ENCODE measurements at places on chromosomes 1 and 21.

- DNase-seq = no peak
Observed at GRCh38 chr1:212286556-212287131, 1.4 kb downstream of the PPP2R5A start.

DNA sequence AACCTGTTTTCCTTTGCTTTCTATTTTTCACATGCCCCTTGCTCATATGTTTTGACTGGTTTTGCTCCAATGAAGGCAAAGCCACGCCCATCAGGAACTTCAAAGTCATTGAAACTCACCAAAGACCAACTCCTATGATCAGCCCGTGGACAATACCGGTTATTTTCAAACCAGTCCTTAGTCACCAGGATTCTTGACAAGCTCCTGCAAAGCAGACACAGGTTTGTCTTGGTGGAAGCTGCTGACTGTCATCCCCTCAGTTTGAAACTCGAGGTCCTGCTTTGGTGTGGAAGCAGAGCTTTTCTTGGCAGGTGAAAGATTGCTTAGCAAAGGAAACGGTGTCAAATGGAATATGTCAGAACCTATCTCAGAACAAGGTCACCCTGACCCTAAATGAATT, 384.7 kb upstream of the CXADR start:
- no peak for DNase-seq

- DNase-seq = no peak
Observed at GRCh38 chr1:108753363-108753762, 6.9 kb downstream of the STXBP3 start.

DNA sequence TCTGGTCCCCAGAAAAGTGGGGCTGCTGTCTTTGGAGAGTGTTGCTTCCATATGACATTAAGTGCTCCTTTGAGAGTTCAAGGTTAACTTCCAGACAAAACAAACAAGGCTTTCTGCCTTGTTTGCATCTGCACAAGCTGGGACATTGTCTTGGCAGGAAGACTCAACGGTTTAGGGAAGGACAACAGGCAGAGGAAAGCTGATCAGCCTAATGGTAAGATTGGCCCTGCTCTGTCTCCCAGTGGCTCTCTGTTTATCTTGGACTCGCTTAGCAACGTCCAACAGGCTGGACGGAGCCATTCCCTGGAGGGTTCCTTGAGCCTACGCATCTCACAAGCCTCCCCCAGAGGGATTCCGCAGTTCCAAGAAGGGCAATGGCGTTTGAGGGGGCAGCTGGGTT, 62.2 kb upstream of the SLC44A3 start:
- no peak for DNase-seq

- no peak for DNase-seq
Observed at GRCh38 chr1:156644640-156645039, 2.7 kb downstream of the BCAN start.

DNA sequence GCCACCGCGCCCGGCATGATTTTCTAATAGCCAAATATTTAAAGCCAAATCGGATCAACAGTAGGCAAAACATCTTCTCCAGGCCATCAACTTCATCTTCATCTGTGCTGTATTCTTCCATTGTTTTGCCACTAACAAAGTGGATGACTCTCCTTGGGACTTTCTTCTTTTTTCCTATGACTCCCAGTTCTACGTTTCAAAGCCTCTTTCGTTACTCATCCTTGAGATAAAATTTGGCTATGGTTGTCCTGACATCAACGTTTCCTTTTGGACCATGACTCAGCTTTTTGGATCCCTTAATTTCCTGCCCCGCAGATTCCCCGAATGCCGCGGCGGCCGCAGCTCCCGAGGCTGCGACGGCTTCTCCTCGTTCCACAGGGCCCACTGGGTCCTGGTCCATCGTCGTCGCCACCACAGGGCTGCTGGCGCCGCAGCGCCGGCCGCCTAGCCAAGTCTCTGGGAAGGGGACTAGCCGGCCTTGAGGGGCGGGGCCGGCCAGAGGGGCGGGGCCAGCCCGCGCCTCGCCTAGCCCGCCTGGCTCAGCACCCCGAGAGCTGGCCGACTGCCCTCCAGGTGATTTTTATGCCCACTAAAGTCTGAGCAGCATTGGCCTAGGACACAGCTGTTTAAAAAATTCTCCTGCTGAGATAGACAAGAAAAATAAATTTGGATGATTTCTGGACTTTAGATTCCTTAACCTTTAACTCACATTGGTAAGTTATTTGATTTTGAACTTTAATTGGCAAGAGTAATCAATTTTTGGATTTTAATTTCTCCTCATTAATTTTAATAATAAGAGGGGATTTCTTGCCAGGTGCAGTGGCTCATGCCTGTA, 93.9 kb downstream of the ADCY10 start:
- peak; percentile 36 for DNase-seq

DNA sequence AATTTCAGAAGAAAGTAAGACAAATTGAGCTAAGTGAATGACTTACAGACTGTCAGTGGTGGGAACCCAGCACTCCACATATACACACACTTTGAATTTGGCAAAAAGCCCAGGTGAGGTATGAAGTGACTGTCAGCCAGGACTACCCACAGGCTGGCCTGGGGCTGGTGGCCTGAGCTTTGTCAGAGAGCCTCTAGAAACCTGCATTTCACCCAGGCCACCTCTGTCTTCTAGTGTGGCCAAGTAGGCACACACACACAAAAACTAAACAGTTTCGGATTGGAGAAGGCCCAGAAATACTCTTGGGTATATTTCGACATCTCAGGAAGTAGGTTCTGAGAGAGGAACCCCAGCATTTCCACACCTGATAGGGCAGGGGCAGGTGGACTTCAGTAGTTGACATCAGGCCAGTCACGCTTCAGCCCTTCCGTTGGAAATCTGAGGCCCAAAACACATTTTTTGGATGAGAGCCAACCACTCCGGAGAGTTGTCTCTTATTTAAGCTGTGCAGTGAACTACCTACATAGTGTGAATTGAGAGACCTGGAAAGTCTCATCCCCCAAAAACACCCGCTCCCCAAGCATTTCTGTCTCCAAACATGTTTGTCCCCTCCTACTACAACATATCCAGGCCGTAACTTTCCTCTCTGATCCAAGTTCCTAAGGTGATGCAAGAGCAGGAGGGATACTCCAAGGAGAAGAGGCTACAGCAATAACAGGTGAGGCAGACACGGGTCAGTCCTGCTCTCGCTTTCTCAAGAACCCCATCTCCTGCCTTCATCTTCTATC, 167.2 kb upstream of the PROX1 start:
- no peak for DNase-seq

- no peak for DNase-seq
Observed at GRCh38 chr1:183543619-183544204, 46.5 kb downstream of the NCF2 start.

DNA sequence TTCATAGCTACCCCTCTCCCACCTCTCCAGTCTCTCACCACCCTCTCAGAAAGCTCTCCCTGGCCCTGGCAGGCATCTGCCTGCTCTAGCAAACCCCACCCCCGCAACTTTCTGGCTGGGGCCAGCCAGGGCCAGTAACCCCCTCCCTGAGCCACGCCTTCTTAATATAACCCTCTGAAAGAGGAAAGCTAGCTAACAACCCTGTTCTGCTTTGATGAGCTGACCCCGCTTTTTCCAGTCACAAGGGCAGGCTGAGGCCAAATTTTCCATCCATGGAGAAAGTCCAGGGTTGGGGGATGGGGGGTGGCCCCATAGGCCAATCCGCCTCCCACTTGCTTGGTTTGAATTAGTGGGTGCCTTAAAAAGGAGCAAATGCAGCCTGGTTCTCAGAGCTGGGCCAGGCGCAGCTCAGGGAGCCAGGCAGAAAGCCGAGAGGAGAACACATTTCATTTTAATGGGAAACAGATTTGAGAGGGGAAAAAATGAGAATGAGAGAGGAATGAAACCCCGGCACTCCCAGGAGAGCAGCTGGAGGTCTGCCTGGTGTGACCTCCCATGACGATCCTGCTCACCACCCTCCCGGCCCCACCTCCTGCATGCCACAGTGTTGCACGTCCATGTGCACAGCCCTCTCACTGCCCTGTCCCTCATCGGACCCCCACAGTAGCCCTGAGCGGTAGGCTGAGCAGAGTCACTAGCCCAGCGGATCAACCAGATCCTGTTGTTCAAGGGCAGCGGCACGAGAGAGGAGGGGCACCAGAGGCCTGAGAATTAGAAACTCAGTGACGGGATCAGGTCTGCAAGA, 62.3 kb downstream of the OPTC start:
- DNase-seq = no peak

DNA sequence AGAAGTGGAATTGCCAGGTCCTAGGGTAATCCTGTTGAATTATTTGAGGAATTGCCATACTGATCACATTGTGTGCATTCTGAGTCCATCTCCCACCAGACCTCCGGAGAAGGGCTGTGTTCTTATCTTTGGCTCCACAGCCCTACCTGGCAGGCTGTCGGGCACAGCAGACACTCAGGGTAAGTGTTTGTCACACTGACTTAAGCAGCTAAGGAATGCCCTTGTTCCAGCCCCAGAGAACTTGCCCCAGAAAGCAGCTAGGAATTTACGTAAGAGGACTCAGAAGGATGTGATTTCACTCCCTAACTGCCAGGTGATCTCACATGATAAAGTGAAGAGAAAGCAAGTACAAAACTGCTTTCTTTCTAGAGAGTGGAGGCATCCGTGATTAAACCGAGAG, 21.0 kb downstream of the VASH2 start:
- no peak for DNase-seq

- no peak for DNase-seq
Observed at GRCh38 chr1:169012416-169012815, 94.1 kb upstream of the ATP1B1 start.

GRCh38 chr1:209041927-209042326, 541.6 kb upstream of the CAMK1G start:
- DNase-seq = no peak

DNA sequence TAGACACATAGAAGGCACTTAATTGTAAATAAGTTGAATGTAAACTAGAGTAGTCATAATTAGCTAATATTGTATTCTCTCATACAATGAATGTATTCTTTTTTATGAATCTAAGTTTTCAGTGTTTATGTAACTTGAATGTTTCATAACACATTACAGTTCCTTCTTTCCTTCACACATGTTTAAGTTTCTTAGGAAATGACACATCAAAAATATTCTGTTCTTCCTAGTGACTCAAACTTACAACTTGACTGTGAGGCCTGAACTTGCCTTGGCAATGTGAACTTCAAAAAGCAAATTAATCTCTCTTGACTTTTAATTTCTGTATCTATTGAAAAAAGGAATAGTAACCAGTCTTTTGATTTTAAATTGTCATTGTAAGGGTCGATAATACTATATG, 700.1 kb downstream of the KCNT2 start:
- no peak for DNase-seq

GRCh38 chr1:19814681-19815503, at the start of gene RNF186:
Gene RNF186 (minus strand): TSS chr1:19815283. CDS start chr1:19815101, 182 bp downstream.
- no peak for DNase-seq

GRCh38 chr1:156833603-156834002, 17.0 kb upstream of the SH2D2A start:
- no peak for DNase-seq

DNA sequence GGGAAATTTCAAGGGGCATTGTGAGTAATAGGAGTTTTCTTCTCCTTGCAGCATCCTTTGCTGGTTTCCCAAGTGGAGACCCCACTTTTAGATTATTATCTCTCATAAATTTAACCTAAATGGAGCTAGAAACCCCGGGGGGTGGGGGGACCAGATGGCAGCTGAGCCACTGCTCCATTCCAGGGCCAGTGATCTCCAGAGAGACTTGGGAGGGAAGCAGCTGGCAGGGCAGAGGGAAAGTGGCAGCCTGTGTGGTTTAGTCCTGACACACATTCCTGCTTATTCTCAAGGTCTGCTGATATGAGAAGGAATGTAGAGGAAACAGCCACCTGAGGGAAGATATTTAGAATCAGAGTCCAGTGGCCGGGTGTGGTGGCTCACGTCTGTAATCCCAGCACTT, 16.3 kb downstream of the PCP4L1 start:
- DNase-seq = no peak

GRCh38 chr1:31792116-31792515, 23.7 kb downstream of the SPOCD1 start:
- DNase-seq = no peak

- no peak for DNase-seq
Observed at GRCh38 chr1:156050376-156050775, 3.2 kb downstream of the UBQLN4 start.

DNA sequence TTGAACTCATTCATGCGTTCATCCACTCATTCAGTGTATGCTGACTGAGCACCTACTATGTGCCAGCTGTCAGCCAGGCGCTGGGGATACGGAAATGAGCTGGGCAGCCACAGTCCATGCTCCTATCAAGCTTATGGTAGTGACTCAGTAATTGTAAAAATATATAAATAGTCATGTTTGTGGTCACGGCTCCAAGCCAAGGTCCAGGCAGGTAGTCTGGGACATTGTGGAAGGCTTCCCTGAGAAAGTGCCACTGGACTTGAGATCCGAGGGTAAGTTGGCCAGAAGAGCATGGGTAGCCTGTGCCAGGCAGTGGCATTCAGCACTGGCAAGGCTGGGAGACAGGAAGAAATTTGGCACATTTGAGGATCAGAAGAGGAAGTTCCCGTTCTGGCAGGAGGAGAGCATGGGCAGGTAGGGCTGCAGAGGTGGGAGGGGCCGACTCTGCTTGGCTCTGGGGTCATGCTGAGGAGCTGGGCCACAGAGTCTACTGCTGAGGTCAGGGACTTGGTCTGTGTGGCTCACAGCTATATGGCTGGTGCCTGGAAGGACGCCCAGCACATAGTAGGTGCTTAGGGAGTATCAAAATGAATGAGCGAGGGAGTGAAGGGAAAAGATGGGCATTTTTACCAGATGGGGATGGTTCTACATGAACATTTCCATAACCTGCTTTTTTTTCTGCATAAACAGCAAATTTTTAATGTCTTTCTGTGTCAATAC, 6.9 kb downstream of the PTPRF start:
- no peak for DNase-seq

- DNase-seq = no peak
Observed at GRCh38 chr1:1833916-1834325, 55.7 kb upstream of the NADK start.

DNA sequence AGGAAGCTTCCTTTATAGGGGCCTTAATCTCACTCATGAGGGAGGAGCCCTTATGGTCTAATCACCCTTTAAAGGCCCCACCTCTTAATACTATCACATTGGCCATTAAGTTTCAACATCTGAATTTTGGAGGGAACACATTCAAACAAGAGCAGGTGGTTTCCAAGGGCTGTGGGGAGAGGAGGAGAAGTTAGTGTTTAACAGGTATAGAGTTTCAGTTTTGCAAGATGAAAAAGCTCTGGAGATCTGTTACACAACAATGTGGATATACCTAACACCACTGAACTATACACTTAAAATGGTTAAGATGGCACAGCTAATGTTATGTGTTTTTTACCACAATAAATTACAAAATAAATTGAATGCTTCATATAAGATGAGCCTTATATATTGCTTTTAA, 113.4 kb upstream of the DNAH14 start:
- DNase-seq = no peak

- no peak for DNase-seq
Observed at GRCh38 chr1:116152577-116152943, 41.4 kb downstream of the MAB21L3 start.

GRCh38 chr1:200912737-200913407, 18.2 kb downstream of the INAVA start:
- no peak for DNase-seq
